ENCODE measurements at places on chromosomes 7 and 10.

DNA sequence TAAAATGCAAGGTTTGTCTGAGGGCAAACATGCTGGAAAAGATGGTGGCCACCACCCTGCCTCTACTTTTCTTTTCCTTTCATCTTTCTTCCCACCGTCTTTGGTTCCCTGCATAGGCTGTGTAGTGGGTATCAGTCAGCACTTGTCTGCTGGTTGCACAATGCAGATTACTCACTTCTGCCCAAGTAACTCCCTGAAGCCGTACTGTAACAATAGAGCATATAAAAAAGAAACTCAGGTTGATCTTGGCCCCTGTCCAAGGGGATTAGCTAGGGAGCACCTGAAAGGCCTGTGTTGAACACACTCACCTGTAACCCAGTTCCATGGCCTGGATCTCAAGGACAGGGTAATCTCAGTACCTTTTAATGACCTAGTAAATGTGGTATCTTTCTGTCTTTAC lies 533.0 kb upstream of the GALNT17 start:
- peak; percentile 71 for DNase-seq

GRCh38 chr10:114393482-114393881 lies 10.8 kb downstream of the AFAP1L2 start:
- no peak for DNase-seq

GRCh38 chr7:88254721-88255424 lies 35.0 kb upstream of the SRI start:
- no peak for DNase-seq

- DNase-seq, result no peak
These were observed 98.0 kb upstream of the GLCCI1 start for GRCh38 chr7:7870555-7870954.

DNA sequence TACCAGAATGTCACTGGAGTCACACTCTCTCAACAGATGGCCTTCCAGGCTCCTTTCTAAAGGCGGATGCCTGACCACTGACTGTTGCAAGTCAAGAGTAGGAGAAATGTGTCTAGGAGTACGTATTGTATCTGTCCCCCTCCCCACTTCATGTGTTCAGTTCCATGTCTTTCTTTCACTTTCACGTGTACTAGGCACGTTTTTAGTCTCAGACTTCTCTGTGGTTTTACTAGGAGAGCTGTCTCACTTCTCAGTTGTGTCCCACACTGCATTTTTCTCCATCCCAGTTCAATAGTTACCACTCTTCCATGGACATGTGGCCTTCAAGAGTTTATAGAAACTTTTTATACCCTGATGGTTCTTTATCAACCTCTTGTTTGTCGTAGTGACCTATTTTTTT lies 893.0 kb downstream of the NRG3 start:
- DNase-seq, result no peak

GRCh38 chr10:104297697-104298660 lies 29.0 kb downstream of the GSTO2 start:
- DNase-seq, result no peak

DNA sequence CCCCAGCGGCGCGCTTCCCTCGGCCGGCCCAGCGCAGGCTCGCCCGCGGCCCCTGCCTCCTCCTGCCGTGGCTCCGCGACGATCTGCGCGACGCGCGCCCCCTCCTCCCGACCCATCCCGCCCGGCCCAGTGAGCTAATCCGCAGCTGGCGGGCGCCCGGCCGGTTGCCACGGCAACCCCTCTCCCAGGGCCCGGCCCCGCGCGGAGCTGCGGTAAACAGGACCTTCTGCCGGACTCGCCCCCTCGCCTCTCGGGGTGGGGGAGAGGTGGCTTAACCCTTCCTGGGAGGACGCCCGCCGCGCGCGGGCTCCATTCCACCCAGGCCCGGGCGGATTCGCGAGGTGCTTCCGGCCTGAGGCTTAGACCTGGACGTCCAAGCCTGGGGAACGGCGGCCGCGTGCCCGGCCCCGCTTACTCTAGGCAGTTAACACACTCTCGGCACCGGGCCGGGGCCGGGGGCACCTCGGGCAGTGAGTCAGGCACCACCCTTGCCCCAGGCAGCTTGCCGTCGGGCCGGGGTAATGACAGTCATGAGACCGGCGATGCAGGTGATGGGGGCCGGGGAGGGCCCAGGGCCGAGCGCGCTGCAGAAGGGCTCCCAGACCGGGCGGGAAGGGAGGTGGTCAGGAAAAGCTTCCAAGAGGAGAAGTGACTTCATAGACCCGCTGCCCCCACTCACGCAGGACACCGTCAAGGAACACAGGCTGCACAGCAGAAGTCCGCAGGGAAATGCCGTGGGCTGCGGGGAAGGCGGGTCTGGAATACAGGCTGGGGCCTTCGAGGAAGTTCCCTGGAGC lies at the start of gene DENND2A:
Gene DENND2A (minus strand): TSS at position 87 of the 797 bp plus-strand sequence. CDS start 38,416 bp downstream, outside the sequence.
- DNase-seq, result peak; percentile 72

DNA sequence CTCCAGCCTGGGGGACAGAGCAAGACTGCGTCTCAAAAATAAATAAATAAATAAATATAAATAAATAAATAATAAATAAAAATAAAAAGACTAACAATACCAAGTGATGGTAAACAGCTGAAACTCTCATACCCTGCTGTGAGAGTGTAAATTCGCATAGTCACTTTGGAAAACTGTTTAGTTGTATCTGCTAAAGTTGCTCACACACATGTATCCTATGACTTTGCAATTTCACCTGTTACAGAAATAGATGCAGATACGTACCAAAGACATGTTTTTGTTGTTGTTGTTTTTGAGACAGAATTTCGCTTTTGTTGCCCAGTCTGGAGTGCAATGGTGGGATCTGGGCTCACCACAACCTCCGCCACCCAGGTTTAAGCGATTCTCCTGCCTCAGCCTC lies 135.7 kb downstream of the IDE start:
- DNase-seq, result no peak

GRCh38 chr7:110442381-110442837 lies 648.5 kb upstream of the LRRN3 start:
- DNase-seq, result peak; percentile 50

- DNase-seq, result peak; percentile 14
These were observed 1.1 kb downstream of the BAZ1B start for GRCh38 chr7:73520673-73521635.

GRCh38 chr10:66852811-66853210 lies 73.0 kb upstream of the LRRTM3 start:
- no peak for DNase-seq

DNA sequence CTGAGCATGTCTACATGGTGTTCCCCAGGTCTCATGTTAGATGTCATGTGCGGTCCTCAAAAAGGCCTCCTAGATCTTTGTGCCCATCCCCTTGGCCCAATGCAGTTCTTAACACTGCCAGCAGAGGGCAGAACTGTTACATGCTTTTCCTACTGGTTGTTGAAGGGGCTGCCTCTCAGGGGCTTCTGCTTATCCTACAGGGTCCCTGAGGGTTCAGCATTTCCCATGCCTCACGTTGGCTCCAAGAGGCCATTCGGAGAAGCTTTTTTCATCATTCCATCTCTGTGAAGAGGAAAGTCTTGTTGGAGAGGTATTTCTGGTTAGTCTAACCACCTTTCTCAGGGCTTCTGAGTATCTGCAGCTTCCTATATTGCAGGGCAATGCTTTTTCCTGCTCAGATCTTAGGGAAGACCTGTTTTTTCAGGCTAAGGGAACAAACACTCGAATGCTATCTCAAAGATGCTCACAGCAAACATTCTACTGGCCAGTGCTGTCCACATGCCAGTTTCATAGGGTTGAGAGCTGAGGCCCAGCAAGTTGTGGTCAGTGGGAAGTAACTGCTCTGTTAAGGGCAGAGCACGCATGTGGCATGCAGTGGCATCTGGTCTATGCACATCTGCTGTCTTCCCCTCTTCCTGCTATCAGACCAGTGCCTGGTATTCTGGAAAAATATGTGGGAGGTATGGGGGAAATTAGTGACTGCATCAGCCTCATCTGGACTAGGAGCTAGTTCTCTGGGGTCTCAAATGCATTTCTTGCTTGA lies 31.5 kb downstream of the MBL2 start:
- no peak for DNase-seq

GRCh38 chr7:125567686-125568085 lies 638.1 kb upstream of the POT1 start:
- no peak for DNase-seq

DNA sequence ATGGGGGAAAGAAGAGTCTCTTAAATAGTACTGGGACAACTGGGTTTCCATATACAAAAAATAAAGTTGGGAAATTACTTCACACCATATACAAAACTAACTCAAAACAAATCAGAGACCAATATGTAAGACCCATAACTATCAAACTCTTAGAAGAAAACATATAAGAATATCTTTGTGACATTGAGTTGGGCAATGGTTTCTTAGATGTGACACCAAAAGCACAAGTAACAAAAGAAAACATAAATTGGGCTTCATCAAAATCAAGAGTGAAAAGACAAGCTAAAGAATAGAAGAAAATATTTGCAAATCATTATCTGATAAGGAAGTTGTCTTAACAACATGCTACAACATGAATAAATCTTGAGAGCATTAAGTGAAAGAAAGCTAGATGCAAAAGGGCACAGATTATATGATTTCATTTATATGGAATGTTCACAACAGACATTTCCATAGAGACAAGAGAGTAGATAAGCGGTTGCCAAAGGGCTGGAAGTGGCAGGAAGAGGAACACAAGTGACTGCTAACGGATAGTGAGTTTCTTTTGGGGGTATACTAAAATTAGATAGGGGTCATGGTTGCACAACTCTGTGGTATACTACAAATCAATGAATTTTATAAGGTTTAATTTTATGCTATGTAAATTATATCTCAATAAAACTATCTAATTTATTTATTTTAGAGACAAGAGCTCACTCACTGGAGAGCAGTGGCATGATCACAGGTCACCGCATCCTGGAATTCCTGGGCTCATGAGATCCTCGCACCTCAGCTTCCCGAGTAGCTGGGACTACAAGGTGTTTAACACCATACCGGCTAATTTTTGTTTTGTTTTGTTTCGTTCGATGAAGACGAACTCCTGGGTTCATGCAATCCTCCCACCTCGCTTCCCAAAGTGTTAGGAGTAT lies 35.4 kb downstream of the JMJD1C start:
- no peak for DNase-seq

DNA sequence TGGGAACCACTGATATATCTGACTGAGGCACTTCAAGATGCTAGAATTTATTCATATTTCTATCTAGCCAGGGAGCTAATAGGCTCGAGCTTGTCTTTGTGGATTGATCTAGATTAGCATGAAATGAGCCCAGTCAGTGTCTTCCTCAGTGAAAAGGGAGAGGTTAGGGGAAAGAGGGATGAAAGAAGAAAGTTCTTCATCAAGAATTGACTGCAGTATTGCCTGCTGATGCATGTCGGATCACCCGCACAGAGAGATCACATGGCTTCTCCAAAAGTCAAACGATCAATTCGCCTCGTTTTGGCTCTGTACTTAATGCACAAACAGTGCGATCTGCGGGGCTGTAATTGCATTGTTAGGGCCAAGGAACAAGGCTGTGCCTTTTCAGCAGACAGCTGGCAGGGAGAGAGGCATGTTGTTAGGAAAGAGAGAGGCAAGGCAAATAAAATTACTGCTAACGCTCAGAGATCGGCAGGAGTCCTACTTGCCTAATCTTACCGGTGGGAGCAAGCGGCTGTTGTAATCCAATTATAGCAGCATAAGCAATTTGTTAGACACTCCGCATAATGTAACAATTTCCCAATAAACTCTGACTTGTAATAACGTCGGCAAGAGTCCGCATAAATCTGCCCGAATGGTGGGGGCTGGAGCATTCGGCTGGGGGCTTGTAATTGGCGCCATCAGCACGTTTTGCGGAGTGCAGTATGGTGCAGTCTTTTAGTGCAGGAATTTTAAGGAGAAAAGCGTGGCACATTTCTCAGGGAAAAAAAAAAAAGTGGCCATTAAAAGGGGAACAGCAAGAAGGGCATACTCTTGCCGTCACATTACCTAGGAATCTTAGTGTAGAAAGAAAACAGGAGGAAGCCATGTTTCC lies 102.1 kb downstream of the POLL start:
- no peak for DNase-seq

- DNase-seq, result no peak
These were observed 23.4 kb upstream of the PSMG3 start for GRCh38 chr7:1593091-1593866.

DNA sequence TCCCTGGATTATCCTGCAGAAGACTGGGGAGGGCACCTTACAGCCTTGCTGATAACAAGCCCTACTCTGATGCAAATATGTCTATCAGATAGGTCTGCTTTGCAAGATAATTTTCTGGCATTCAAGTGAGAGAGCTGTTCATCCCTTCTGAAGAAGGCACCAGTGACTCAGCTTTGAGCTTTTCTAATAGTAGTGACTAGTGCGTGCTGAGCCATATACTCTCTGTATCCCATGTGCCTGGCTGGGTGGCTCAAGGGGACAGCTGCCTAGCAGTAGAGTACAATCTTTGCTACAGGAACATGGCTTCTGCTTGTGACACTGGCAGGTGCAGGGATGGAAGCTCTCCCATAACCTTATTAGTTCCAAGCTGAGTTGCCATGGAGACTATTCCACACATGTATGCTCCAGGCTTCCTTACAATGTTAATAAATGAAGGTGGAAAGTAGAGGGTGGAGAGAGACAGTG lies 35.0 kb upstream of the ABCB4 start:
- peak; percentile 76 for DNase-seq

GRCh38 chr7:7375538-7375937 lies 160.1 kb downstream of the COL28A1 start:
- no peak for DNase-seq

Data from COR-L47 (cell line).